Activated T-cell treated with anti-CD3 and anti-CD28 coated beads for 4 hours (primary cell): ENCODE measurements at places on chromosomes 7 and 10.

GRCh38 chr10:133068111-133069032 lies 19.4 kb upstream of the ADGRA1 start:
- no peak for DNase-seq

- DNase-seq, result no peak
Observed at GRCh38 chr7:11786186-11786585, 45.8 kb downstream of the THSD7A start.

- no peak for DNase-seq
Observed at GRCh38 chr7:85018498-85018897, 168.4 kb downstream of the SEMA3D start.

GRCh38 chr10:987870-988666 lies at the start of gene GTPBP4:
Gene GTPBP4, plus strand, starts transcription at chr10:988434. Its CDS starts 46 bp downstream, at chr10:988480.
- DNase-seq, result peak; percentile 95

- no peak for DNase-seq
Observed at GRCh38 chr7:134630893-134631292, 15.8 kb upstream of the BPGM start.

DNA sequence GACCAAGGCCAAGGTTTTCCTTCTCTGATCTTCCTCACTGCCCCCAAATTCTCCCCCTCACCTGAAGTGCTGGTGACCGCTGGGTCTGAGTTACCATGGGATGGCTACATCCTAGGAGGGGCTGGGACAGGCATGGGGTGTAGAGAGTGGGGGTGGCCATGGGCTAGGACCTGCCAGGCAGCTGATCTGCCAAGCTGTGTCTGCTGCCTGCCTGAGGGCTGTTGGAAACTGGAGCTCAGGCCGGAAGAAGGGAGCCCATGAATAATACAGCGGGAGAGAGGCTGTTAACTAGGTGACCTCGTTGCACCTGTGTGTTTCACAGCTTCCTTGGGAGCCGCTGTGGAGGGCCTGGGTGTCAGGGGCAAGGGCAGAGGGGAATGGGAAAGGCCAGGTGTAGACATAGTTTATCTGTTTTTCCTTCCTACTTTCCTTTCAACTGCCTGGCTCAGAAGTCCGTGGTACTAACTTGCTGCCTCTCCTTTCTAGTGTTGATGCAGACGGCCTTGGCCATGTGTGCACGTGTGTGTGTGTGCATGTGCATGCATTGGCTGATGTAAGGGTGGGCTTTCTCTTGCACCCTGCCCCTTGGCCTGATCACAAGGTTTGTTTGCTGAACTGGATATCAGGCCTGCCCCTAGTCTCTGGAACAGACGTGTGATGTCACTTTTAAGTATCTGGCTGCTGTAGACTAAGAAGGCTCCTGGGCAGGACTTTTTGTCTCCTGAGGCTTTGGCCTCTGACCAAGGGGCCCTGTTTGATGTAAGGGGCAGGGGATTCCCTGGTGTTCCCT lies 11.9 kb downstream of the CDH23 start:
- no peak for DNase-seq

DNA sequence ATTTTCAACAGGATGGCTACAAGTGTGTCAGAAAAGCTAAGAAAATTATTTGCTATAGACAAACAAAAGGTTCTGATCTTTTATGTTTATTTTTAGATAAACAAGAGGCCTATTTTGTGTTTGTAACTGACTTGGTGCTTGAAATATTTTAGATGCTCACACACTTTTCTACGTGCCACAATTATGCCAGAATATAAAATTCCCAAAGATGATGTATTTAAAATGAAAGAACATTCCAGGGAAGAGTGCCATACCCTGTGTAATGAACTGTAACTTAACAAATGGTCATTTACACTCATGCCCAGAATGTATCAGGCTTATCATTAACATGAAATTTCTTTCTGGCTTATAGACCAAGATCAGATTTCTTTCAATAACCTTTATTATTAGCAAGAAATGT lies 144.9 kb upstream of the MTPN start:
- no peak for DNase-seq

DNA sequence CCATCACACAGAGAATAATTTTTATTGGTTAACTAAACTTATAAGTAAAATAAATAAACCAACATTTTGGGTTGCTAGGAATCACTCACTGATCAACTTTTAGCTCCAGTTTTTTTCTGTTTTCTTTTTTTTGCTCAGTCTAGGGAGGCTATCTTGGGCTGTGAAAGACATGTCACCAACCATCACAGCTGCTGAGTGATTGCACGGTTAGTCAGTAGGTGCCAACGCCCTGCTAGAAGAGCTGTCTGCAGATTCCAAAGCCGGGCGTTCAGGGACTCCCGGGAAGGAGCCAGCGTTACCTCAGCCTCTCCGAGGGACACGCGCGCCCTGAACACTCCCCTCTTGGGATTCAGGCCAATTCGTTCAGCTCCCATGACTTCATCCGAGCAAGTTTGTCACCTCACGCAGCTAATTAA lies 604 bp upstream of the STAM start:
- DNase-seq, result peak; percentile 2

DNA sequence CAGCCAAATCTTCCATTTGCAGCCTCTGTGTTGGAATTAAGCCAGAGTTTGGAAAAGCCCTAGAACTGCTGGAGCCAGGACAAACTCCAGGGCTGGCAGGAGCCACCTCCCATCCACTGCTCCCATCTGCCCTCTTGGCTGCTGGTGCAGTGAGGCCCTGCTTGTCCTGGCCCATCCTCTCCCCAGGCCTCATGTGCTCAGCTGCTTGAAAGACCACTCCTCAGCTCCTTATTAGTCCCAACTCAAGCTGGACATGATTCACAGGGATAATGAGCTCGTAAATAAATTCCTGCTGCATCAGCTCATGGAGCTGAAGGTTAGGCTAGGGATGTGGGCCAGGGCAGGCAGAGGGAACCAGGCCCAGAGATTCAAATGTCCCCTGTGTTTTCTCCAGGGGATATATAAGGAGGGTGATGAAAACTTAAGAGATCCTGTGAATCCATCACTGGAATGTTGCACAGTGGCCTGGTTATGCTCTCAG lies 282.8 kb downstream of the RPS24 start:
- DNase-seq, result no peak

- DNase-seq, result no peak
Observed at GRCh38 chr7:22672846-22673680, 53.9 kb upstream of the IL6 start.

DNA sequence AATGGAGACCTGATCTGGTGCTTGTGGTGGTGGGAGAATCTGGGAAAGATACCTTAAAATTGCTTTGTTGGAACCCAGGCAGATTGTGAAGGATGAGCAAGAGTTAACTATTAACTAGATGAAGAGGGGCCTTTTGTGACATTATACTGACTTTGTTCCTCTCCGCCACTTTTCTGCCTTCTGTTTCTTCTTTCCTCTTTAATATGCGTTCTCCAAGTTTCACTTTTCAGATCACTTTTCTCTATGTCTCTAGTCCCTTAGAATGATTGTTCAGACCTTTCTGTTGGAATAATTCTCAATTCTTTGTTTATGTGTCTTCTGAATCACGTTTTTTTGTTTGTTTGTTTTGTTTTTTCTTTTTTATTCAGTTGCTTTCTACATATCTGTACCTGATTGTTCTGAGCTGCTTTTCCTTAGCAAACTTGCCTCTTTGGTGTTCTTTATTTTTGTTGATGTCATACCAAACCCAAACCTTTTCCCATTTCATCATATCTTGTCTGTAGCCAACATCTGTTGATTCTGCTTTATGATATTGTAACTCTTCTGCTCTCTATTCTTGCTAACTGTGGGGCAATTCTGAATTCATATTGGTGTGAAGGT lies 2.8 kb downstream of the BMPR1A start:
- DNase-seq, result no peak

GRCh38 chr7:150648353-150649079 lies 16.3 kb upstream of the GIMAP6 start:
- no peak for DNase-seq

DNA sequence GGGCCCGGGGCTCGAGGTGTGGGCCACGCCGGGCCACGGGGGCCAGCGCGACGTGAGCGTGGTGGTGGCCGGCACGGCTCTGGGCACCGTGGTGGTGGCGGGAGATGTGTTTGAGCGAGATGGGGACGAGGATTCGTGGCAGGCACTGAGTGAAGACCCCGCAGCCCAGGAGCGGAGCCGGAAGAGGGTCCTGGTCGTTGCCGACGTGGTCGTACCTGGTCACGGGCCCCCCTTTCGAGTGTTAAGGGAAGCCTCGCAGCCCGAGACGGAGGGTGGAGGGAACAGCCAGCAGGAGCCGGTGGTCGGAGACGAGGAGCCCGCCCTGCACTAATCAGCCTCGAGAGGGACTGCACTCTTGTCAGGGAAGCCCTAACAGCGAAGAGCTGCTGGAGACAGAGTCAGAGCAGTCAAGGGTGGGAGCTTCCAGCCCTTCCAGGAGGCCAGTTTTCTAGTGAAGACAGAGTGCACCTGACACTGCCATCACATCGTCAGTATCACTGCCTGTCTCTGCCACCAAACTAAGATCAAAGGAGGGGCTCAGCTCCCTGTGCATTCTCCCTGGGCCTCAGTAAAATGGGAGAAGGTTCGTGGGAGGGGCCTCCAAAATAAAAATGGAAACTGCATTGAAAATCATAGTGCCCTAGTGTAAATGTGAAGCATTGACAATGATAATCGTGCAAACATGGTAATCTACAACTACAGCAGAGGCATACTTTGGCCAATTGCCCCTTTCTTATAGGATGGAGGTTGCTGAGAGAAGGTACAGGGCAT lies 1.3 kb downstream of the MBLAC1 start:
- DNase-seq, result no peak

GRCh38 chr7:155648752-155649339 lies 4.4 kb downstream of the RBM33 start:
- no peak for DNase-seq

DNA sequence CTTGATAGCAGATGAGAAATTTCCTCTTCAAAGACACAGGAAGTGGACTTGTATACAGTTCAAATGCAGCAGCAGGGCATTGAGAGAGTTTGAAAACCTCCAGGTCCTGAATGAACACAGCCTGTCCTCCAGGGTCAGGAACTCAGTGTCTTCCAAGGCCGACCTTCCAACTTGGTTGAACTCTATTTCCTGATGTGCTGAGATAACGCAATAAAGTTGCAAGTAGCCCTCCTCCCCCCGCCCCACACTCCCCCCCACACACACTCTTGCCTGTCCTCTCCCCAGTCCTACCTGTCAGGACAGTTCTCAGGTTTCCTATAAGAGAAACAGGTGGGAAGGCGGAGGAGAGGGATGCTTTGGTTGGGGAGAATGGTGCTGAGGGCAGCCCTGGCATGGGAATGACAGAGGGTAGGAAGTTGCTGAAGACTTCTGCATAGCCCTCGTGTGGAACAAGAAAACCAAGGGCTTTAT lies 90.0 kb downstream of the CCDC71L start:
- no peak for DNase-seq

- no peak for DNase-seq
Observed at GRCh38 chr10:6504296-6504695, 75.8 kb downstream of the PRKCQ start.
